Foreskin fibroblast (primary cell): ENCODE measurements at places on chromosomes 11 and 22.

GRCh38 chr11:11370255-11370961 is 17.4 kb upstream of the CSNK2A3 start:
- DNase-seq = no peak

DNA sequence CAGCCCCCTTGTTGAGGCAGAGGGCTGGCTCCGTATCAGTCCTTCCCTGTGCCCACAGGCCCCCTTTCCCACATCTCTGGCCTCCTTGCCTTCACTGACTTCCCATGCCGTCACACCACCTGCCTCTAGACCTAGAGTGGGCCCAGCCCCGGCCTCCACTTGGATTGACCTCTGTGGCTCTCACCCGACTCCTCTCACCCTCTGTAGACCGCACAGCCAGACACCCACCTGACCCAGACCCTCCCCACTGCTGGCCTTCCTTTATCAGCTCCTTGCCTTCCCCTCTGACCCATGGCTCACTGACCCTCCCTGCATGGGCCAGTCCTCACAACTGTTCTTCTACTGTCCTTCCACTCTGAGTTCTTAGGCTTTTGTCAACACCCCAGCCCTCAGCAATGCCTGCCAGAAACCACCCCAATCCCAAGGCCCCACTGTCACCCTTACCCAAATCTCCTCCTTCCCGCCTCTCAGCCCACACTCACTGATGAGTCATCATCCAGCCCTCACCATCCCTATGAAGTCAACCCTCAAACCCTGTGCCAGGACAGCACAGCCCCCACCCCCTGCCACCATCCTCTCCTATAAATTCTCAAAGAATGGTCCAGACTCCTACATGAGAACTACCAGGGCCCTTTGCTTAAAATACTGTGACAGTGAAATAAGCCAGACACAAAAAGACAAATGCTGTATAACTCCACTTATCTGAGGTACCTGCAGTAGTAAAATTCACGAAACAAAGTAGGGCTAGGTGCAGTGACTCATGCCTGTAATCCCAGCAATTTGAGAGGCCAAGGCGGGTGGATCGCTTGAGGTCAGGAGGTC is 53.4 kb downstream of the SCGB1A1 start:
- peak; percentile 71 for DNase-seq

- DNase-seq = peak; percentile 87
Observed at GRCh38 chr11:76524919-76525318, 80.1 kb downstream of the EMSY start.

GRCh38 chr11:119322360-119322739 is 5.4 kb upstream of the MCAM start:
- DNase-seq = no peak
